ENCODE measurements at places on chromosomes 7 and 10.

- peak; percentile 61 for DNase-seq
These were observed 93.4 kb downstream of the PTPRN2 start for GRCh38 chr7:158494162-158494586.

DNA sequence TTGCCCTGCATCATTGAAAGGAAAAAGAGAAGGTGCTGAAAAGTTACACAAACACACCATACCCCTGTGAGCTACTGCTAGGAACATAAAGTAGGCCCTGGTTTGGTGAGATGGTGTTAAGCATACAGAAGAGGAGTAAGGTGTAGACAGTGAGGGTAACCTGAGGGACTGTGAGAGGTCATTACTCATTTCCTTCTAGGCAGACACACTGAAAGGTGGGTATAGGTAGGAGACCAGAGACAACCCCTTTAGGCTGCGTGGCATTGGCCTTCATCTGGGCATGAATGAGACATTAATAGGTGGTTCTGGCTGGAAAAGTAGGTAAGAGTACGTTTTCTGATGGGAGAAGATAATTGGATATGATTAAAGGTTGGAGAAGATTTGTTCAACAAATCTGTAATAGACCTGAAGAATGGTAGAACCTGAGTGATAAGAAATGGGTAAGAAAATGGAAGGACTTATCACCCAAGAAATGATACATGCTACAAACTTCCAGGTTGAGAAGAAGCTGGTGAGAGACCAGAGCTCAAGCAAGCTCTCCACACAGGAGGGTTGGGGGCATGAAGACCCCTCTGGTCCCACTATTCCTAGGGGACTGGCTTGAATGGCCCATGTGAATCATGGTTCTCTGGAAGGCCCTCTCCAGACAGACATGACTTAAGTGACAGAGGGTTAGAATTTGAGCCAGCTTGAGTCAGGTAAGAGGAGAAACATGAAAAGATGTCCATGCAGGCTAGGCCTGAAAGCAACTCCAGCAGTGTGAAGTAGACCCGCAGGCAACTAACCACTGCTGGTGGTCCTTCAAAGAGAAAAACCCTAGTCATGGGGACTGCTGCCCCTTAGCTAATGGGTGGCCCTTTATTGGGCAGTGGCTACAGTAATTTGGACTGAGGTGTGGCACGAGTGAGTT lies 3.8 kb downstream of the COMTD1 start:
- DNase-seq = no peak

GRCh38 chr10:63767138-63767801 lies 246.1 kb downstream of the REEP3 start:
- DNase-seq = no peak

DNA sequence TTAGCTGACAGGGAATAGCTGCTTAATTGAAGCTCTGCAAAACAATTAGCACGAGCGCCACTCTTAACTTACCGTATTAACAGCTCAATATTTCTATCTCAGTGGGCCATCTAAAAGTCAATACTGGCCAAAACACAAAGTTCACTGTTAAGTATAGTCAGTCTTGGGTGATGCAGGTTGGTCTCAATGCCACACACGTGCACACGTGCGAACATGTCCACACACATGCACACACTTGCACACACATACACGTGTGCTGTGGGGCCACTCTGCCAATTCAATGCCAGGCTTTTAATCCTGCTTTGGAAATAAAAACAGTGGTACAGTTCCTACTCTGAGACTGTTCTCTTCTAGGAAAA lies 105.1 kb downstream of the GRB10 start:
- no peak for DNase-seq

- no peak for DNase-seq
These were observed 247.0 kb downstream of the SORCS1 start for GRCh38 chr10:106917452-106918055.

- DNase-seq = no peak
These were observed 3.4 kb downstream of the TACR2 start for GRCh38 chr10:69413221-69413865.

- no peak for DNase-seq
These were observed 426.7 kb upstream of the MGMT start for GRCh38 chr10:129040377-129040776.

GRCh38 chr7:152677808-152678670 lies 2.1 kb upstream of the XRCC2 start:
- no peak for DNase-seq

Measured in NCI-H526 (cell line).